Activated CD4-positive, alpha-beta T cell treated with anti-CD3 and anti-CD28 coated beads, Interleukin-10, Interleukin-2, amounts not matched to agents 100 ng/mL and 50 ng/mL, durations not matched to agents 16 hours and 8 hours (primary cell): ENCODE measurements at places on chromosomes 3 and 15.

DNA sequence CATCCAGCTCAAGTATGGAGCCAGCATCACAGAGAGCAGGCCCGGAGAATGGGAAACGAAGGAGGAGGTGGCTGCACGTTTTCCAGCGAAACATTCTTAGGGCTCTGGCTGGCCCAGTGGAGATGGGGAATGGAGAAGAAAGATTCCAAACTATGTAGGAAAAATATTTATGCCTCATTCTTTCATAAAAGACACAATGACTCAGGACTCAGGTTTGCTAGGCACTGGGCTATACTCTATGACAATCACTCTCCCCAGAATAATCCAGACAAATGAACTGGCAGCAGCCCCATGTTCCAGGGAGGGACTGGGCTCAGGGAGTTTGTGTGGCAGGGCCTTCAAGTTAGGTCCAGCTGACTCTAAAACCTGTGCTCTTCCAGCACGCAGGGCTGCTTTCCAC is 110.8 kb upstream of the RAD18 start:
- DNase-seq, result no peak

DNA sequence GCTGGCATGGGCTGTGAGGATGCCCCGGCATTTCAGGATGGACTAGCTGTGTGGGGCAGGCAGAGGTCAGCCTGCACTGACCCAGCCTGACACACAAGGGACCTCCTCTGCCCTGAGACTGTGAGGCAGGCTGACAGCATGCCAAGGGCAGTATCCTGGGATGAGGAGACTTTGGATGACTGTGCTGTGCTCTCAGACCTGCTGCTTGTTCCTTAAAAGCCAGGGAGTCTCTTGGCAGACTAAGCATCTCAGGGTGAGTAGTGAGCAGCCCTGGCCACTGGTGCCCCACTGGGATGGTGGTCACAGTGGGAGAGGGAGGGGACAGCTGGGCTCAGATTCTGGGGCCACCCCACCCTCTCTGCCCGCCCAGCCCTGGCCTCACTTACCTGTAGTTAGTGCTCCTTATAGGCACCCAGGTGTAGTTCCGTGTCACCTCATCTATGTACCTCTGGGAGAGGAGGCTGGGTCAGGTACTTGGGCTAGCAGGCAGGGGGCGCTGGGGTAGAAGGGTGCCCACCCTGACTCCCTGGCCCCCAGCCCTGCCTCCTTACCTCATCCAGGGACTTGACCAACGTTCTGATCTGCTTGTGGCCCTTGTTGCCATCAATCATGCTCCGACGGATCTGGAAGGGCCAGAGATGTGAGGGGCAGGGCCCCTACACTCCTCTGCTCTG is 16.1 kb upstream of the TMEM115 start:
- no peak for DNase-seq

DNA sequence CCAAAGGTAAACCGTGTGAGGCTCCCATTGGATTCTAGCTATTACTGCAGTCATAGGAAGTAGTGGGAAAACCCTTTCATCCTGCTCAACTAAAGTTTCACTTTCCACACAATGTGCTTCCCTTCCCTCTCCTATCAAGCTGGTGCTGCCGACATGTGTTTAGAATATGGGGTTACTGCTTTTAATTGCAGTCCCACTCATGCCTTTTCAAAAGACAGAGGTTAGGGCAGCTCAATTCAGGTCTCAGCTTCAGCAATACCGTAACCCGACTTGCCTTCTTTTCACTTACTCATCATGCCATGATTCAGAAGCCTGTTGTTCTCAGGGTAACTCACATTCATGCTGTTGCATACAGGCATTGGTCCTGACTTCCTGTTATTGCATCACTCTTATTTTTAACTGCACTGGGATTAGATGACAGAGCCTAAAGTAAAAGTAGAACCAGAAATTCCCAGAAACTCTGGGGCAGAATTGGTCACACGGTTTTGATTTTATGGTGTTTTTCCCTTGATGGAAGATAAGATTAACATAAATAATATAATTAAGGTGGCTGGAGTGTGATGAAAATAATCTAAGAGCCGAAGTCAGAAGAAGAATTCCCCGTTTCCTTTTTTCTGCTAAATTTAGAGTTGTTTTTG is 45.7 kb downstream of the C2CD4B start:
- peak; percentile 84 for DNase-seq

DNA sequence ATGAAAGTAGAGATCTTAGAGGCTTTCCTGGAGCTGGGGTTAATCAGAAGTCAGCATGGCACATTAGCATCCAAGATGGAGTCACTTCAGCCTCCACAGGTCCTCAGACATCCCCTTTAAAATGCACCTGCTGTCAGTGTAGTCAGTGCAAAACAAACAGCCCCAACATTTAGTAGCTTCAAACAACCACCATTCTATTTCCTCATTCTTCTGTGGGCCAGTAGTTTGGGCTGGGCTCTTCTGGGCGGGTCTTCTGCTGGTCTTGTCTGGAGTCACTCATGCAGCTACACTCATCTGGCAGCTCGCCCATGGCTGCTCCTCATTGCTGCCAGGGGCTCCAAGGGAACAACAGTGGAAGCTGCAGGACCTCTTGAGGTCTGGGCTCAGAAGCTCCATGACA is 99.9 kb downstream of the TLE3 start:
- DNase-seq, result no peak

DNA sequence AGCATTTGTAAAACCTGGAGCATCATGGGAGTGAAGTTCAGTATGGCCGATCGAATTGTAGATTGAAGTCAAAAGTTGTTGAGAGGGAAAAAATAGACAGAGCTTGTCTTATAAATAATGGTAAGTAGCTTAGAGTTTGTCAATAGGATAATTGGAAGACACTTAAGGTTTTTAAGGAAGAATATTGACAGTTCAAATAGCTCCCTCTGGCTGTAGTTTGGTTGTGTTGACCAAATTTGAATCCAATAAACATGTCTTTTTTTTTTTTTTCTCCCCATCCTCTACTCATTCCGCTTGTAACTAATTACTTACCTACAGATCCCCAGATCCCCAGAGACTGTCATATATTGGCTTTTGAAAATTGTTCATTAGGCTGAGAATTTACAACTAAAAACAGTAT is 677.0 kb downstream of the AGBL1 start:
- DNase-seq, result no peak

DNA sequence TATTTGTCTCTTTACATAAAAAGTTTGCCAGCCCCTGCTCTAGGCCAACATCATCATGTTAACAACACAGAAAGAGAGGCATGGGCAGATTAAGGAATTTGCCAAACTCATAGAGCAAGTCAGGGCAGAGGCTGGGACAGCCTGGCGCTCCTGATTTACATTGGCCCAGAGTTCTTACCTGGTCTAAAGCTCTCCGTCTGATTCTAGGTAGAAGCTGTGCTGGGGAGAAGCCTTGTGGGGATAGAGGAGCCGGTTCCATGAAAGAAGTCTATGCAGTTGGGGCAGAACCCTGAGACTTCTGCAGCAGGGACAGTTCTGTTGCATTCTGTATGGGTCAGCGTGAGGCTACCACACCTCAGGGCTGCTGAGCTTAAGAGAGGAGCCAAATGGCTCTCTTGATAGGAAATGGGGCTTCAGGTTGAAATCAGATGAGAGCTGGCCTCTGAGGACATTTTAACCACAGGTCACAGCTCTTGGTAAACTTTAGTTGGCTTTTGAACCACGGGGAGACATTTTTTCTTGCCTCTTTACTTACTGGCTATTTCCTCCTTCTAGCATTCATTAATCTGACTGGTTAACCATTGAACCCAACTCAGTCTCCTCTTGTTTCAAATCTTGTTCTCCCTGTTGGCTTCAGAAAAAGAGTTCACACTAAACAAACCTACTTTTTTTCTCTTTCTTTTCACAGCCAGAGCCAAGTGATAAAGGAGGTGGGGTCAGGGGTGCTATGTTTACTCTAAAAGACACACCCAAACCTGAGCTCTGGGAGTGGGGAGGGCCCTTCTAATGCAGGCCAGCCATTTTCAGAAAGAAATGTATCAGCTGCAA is 250.7 kb downstream of the OPA1 start:
- no peak for DNase-seq

GRCh38 chr3:177150970-177151627 is 46.2 kb downstream of the TBL1XR1 start:
- DNase-seq, result peak; percentile 58

- DNase-seq, result no peak
Observed at GRCh38 chr15:70879401-70879800, 12.8 kb downstream of the THAP10 start.

DNA sequence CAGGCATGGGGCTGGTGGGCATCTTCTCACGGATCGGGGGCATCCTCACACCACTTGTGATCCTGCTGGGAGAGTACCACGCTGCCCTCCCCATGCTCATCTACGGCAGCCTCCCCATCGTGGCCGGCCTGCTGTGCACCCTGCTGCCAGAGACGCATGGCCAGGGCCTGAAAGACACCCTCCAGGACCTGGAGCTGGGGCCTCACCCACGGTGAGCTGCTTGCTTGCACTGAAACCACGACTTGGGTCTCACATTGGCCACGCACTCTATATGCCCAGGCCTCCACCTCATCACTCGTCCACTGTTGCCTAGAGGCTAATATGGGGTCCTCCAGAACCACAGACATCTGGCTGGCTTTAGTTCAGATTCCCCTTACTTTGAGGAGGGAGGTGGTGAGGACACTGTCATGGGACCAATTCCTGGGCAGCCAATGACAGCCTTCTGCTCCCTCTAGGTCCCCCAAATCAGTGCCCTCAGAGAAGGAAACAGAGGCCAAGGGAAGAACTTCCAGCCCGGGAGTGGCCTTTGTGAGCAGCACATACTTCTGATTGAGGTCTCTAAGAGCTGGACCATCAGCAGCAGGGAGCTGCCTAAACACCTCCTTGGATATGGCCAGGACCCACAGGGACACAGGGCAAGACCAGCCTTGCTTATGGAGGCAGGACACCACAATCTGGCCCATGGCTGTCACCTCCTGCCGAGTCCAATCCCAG is 5.0 kb upstream of the SLC22A14 start:
- no peak for DNase-seq

DNA sequence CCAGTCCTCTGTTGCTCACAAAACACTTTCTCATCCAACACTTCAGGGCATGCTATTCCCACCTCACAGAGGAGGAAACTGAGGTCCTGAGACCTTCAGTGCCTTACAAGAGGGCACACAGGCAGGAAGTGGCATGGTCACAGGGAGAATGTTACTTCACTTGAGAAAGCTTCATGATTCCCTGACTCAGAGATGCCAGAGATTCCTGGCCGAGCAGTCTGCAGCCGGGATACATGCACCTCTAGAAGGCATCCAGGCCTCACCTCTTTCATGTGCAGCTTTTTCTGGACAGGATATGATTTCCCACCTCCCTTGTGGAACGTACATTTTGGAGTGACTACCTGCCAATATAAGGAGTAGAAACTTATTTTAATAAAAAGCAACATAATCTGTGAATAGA is 2.8 kb upstream of the SST start:
- DNase-seq, result no peak

DNA sequence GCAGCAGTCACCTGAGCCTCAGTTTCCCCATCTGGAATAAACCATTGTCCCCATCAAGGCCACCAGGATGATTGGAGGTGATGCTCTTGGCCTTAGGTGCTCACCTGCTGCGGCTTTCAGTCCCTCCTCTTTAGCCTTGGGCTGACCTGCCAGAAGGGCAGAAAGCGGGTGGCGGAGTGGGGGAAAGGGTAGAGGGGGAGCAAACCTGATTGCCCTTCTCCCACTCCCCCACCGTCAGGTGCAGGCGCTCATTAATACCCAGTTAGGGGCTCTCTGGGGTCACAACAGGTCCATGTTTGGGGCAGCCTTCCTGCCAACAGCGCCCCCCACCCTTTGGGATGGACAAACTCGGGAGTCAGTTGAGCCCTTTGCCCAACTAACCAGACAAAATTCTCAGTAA is 50.5 kb downstream of the GRIP2 start:
- no peak for DNase-seq

DNA sequence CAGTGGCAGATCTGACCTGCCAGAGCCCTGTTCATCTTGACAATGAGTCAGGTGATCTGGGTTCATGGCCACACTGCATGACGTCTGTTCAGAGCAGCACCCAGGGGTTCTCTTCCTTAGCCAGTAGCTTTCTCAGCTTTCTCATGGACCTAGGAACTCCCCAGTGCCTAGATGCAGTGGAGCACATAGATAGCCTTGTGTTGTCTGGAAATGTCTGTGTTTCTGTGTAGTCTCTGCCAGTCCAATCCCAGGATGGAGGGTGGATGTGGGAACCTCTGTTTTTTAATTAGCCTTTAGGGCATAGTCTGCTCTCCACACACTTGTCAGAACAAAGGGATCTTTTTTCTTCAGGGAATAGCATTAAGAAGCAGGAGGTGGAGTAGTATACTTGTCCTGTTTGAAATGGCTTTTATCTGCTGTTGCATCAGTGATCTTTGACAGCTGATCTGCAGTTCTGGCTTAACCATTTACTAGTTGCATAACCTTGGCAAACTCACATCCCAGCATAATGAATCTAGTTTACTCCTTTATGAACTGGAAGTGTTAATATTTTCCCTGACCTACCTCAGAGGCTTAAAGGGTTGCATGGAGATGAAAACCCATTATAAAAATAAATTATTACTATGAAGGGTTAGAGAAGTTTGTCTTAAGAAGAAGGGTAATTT is 16.1 kb upstream of the CACNA1D start:
- no peak for DNase-seq

GRCh38 chr15:81304226-81304625 is 19.7 kb downstream of the STARD5 start:
- no peak for DNase-seq

GRCh38 chr3:45610119-45610518 is 15.6 kb downstream of the LIMD1 start:
- no peak for DNase-seq

DNA sequence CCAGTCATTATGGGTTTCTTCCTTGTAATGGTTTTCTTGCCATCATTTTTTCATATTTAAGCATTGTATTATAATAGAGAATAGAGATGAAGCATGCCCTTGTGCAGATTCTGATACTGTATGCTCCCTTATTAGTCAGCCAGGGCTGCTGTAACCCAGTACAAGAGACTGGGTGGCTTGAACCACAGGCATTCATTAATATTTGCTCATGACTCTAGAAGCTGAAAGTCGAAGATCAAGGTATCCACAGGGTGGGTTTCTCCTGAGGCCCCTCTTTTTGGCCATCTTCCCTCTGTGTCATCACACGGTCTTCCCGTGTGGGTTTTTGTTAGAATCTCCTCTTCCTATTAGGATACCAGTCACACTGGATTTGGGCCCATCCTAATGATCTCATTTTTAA is 74.5 kb downstream of the FOXP1 start:
- DNase-seq, result no peak

GRCh38 chr3:159273608-159274007 is 471.8 kb downstream of the MFSD1 start:
- peak; percentile 13 for DNase-seq

- no peak for DNase-seq
Observed at GRCh38 chr3:87627316-87627715, 350.9 kb upstream of the POU1F1 start.

- peak; percentile 91 for DNase-seq
Observed at GRCh38 chr3:11238880-11239279, 33.3 kb upstream of the ATG7 start.

GRCh38 chr3:182323898-182324297 is 469.4 kb upstream of the ATP11B start:
- DNase-seq, result no peak

- no peak for DNase-seq
Observed at GRCh38 chr3:38121832-38122461, 15.0 kb downstream of the ACAA1 start.
